ENCODE measurements at places on chromosomes 12 and 14. TPM values are rescaled to one million over a fixed set of nuclear protein-coding genes. Genes with fewer than 3 reads are reported as not detected.

Gene ANG
- 0.92 TPM for total RNA-seq

Gene P2RX2
- total RNA-seq: not detected

DNA sequence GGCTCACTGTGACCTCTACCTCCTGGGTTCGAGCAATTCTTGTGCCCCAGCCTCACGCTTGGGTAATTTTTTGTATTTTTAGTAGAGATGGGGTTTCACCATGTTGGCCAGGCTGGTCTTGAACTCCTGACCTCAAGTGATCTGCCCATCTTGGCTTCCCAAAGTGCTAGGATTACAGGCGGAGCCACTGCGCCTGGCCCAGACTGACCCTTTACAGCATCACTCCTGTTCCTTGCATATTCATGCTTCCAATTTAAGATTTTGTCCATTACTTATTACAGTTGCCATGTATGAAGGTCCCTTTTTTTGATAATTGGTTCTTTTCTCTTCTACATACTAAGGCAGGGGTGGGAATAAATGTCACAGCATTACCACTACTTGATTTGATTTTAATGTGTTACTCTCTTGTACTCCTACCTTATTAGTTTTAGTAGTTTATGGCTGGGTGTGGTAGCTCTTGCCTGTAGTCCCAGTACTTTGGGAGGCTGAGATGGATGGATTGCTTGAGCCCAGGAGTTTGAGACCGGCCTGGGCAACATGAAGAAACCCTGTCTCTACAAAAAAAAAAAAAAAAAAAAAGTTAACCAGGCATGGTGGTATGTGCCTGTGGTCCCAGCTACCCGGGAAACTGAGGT is 46.9 kb downstream of the ADIPOR2 start:
- DNase-seq: no peak

DNA sequence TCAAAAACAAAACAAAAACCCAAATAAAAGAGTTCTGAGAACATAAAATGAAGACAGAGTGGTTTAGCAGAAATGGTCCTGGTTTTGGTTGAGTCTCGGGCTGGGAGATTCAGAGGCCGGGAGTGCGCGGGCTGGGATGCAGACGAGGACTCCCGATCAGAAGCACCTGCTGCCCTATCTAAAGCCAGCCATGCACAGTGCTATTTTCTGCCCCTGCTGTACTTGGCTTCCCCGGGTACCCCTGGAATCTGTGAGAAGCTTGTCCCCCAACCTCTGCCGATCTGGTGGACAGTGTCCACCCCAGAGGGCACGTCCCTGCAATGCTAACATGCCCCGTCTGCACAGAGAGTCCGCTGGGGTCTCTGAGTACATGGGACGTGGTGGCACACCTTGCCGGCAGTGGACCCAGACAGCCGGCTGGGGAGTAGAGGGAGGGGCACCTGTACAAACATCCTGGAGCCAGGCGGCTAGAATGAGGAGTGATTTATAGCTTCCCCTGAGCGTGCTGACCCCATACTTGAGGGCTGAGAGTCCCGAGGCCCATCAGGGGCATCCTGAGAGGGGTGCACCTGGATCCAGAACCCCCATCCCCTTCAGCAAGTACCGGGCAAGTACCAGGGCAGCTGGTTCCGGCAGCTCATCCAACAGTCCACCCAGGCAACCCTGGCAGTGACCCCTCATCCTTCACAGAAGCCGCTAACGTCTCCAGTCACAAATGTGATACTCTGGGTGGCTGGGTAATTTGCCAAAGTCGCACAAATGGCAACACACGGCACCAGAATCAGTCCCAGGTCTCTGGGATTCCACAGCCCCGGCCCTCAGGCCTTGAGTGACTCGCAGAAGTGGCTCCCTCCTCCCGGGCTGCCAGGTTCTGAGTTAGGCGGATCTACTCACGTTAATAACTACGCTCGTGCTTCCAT is 37.1 kb downstream of the CHGA start:
- DNase-seq: no peak

- DNase-seq: no peak
Measured at GRCh38 chr12:42584651-42585111, 4.9 kb downstream of the PRICKLE1 start.

- DNase-seq: no peak
Measured at GRCh38 chr12:119589097-119589496, 4.5 kb upstream of the TMEM233 start.

DNA sequence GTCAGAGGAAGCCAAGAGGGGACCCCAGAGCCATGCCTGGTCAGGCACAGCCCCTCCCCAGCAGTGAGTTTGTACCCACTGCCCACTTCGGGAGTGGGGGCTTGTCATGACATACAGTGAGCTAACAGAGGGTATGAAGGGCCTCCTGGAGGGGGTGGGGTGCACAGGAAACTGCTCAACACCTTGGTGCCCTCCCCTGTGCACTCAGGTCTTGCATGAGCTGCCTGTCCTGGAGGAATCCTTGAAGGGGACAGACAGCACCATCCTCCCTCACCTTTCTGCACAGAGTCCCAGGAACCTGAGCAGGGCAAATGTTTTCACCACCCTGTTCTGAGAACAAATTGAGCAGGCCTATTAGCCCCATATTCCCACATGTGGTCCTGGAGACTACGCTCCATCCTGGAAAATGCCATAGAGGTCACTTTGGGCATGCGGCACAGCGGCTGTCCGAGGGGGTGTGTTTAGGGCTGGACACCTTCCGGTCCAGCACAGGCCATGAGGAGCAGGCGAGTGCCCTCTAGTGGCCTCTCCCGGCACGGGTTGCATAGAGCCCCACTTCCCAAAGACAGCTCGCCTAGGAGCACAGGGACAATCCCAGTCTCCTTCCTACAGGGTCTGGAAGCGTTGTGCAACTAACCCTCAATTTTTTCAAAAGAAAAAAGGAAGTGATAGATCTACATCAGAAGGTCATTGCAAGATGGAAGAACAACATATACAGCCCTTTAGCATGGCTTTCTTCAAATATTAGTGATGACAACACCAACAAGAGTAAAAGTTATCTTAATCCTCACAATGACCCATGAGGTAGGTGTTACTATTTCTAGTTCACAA is 31.9 kb upstream of the ZFP36L1 start:
- DNase-seq: peak; percentile 24

Gene ARHGEF40
- 1.3 TPM for total RNA-seq

DNA sequence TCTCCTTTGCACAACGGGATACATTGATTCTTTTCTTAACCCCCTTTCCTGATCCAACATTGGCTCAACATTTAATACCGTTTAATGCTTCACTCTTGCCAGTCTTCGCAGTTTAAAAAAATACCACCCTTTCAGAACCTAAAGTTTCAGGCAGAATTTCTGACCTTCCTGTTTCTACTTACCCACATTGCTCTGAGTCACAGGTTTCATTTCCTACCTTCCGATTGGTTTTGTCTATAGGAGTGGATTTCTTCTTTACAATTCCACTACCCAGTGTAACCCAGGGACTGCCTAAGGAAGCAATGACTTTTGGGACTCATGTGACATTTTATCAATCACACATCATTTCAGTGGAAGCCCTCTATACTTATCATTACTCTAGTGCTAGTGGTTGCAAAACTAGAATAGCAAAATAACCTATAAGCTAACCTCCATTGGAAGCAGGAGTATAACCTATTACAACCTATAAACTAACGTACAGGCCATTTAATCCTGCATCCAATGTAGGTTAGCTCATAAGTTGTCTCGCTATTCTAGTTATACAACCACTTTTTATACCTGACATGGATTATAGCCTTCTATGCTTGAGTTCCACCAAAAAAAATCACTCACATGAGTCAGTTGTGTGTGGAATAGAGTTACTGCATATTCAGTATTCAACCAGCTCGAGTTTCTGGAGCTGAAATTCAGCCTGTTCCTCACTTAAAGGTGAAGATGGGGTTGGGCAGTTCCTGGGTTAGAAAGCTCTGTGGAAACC is 64.9 kb upstream of the KITLG start:
- no peak for DNase-seq

Gene HEATR5A
- total RNA-seq: 5.2 TPM

Gene GYS2
- total RNA-seq: 0.22 TPM

Gene SARNP
- total RNA-seq: 38.6 TPM

GRCh38 chr12:122024132-122024785 is 2.6 kb downstream of the BCL7A start:
- DNase-seq: no peak

GRCh38 chr12:69649529-69649928 is 38.8 kb upstream of the LRRC10 start:
- DNase-seq: no peak

GRCh38 chr12:93733358-93733757 is 56.2 kb downstream of the CRADD start:
- no peak for DNase-seq

GRCh38 chr14:85413836-85414526 is 116.0 kb upstream of the FLRT2 start:
- DNase-seq: no peak

GRCh38 chr14:31057035-31057434 is 30.9 kb upstream of the STRN3 start:
- no peak for DNase-seq

- DNase-seq: no peak
Measured at GRCh38 chr14:32367516-32367915, 38.4 kb downstream of the AKAP6 start.

DNA sequence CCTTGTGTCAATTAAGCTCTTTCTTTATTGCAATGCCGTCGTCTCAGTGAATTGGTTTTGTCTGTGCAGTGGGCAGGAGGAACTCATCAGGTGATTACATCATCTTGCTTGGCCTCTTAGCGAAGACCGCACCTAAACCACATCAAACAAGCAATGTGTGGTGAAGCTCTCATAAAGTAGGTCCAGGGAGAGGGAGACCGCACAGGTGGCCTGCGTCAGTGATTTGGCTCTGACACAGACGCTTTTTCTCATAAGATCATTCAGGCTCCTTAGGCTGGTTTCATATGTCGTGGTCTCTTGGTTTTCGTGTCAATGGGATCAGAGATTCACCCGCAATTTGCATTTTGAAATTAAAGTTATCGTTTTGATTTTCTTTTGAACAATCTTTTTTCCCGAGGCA is 6.7 kb upstream of the TESC start:
- DNase-seq: no peak

- DNase-seq: no peak
Measured at GRCh38 chr14:82776958-82777357, 1243.3 kb upstream of the SEL1L start.

DNA sequence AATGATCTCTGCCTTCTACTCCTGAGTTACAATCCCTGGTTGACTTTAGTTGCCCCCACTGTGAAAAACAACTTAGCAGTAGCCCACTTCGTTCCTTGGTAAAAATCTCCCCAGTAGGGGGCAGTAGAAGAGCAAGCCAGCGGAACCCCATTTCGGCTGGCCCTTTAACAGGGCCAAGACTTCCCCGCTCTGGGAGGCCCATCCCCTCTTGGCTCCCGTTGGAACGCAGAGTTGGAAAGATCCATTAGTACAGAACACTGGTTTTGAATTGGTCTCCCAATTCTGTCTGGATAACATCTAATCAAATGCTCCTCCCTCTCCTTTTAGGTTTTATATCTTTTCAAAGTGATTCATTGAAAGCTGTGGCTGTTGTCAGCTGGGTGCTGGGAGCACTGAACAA is 1133.3 kb downstream of the BCL11B start:
- DNase-seq: peak; percentile 66

- no peak for DNase-seq
Measured at GRCh38 chr12:60349232-60349978, 753.6 kb downstream of the SLC16A7 start.

Gene WNT1
- 2.7 TPM for total RNA-seq

Gene TAS2R20
- 1.0 TPM for total RNA-seq

DNA sequence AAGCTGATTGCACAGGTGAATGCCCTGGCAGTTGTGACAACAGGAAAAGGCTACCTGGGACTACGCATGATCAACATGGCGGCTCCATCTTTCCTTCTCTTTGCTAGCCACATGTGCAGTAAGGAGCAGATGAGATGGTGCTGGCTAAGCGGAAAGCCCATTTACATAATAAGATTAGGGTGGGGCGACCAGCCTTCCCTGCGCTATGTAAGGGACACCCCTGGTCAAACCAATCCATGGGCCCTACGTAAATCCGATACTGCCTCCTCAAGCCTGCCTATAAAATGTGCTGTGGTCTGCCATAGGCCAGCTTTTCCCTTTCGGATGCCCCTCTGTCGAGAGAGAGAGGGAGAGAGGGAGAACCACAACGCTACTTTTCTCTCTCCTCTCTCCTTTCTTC is 31.0 kb upstream of the BTG1 start:
- no peak for DNase-seq

Gene PDE3A
- not detected for total RNA-seq

Gene DNAJC22
- not detected for total RNA-seq

GRCh38 chr12:7292300-7292699 is 11.6 kb upstream of the ACSM4 start:
- DNase-seq: no peak

Gene HOXC10
- not detected for total RNA-seq

GRCh38 chr12:15439459-15439858 is 117.2 kb downstream of the PTPRO start:
- DNase-seq: no peak

Gene OR4L1
- total RNA-seq: not detected

- no peak for DNase-seq
Measured at GRCh38 chr12:110498984-110499706, 2.8 kb downstream of the VPS29 start.

DNA sequence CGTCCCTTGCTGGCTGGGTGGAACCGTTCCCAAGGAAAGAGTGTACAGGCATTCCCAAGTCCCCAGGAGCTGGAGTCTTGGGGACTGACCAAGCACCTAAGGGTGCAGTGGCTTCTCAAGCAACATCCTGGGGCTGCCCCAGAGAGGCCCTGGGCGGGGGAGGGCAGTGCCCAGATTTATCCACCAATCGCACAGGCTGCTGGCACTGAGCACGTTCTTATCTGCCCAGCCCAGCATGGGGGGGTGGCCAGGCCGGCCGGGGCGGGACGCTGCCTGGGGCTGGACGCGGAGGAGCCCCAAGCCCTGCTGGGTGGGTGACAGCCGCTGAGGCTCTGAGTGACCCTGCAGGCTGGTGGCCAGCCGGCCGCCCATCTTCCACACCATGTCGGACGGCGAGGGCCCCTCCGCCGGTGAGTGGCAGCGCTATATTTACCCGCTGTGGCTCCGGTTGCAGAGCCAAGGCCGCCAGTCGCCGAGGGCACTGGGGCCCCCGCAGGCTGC is 53.4 kb downstream of the CYP46A1 start:
- no peak for DNase-seq

Gene SLC11A2
- total RNA-seq: 43.6 TPM

Gene VRTN
- total RNA-seq: not detected

GRCh38 chr12:59100585-59100984 is 180.3 kb upstream of the LRIG3 start:
- DNase-seq: no peak

Gene KLRB1
- 54.8 TPM for total RNA-seq

- DNase-seq: no peak
Measured at GRCh38 chr14:67111022-67111421, 78.2 kb upstream of the GARIN2 start.

Measured in CD4-positive, alpha-beta T cell (primary cell).